T follicular helper cell (primary cell): ENCODE measurements at places on chromosomes 16 and 17.

DNA sequence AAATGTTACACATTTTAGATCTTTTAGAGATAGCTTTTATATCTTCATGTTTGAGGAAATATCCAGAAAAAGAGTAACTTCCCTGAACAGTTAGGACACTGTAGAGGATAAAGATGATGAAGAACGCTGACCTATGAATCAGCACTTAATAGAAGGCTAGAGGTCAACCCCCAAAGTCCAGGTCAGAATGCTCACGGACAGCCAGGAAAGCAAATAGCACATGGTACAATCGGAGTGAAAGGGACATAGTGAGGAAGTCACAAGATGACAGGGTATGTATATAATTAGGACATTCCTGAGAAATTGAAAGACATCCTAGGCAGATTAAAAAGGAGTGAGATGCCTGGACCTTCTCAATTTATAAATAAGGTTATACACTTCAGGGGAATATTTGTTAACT lies 55.1 kb upstream of the CNTNAP4 start:
- no peak for DNase-seq

GRCh38 chr17:75024686-75025397 lies 12.4 kb downstream of the MRPL58 start:
- DNase-seq, result no peak

- DNase-seq, result no peak
Observed at GRCh38 chr17:6668727-6669425, 17.3 kb downstream of the C17orf100 start.

DNA sequence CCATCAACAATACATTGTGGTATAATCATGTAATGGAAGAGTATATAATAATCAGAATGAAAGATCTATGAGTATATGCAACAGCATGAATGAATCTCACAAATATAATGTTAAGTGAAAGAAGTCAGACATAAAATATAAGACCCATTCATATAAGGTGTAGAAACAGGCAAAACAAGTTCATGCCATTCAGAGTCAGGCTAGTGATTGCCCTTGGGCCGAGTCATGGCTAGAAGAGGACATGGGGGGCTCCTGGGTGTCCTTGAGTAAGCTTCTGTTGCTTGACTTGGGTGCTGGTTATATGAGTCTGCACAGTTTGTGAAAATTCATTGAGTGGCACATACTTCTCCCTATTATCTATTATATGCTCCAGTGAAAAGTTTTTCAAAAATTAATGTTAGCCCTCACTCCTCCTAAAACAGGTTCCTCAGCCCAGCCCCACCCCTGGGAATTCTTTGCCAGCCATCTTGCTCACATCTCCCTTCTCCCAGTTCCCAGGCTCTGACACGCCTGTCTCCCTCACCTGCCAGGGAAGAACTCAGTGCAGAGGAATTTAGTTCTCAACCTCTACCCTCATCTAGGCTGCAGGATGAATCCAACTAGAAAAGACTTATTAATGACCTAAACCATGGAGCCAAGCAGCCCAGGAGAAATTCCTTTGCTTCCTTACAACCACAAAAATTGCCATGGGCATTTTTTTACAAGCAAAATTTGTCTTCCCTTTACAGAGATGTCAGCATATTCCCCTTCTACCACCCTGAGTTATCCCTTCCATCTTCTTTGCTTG lies 52.4 kb upstream of the NFAT5 start:
- DNase-seq, result no peak

DNA sequence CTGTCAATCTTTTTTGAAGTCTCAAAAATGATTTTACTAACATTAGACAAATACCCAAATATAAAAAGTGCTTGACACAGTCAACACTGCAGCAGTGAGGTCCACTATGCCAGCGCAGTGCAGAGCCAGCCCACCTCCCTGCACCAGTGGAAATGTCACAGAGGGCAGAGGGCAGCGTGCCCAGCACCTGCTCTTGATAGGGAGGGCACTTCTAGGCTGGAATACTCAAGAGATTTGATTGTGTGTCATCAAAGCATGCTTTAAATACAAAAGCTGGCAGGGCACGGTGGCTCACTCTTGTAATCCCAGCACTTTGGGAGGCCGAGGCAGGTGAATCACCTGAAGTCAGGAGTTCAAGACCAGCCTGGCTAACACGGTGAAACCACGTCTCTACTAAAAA lies 136.0 kb downstream of the ANKRD11 start:
- no peak for DNase-seq

DNA sequence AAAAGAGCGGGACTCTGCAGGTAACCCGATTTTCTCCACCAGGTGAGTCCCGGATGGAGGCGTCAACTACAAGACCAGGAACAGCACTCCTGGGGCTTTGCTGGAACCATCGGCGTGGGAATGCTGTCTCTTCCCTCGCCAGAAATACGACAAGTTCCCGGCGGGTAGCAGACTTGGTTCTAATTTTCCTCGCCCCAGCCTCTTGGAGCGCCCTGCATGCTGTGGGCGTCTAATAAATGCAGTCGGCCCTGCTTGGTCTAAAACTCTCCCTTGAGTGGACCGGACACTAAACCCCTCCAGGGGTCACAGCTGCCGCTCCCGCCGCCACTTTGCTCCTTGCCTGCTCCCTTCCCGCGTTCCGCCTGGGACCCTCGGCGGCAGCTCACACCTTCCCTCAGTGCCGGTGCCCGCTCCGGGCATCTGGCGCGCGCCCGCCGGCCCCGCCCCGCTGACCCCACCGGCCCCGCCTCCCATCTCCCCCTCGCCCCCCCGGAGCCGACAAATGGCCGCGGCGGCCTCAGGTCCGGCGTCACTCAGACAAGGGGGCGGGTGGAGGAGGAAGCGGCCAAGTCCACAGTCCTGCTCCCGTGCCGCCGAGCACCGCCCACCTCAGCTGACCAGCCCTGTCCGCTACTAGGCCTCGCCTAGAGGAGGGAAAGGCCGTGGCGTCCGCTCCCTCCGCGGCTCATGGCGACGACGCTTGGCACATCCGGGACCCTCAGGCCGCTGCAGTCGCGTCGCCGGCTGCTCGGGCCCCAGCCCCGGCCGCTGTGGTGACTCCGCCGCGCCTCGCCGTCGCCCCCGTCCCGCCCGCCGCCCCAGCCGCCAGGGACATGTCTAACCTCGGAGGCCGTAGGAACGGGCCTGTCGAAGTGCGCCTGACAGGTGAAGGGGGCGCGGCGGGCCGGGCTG lies 65.8 kb downstream of the KPNA2 start:
- DNase-seq, result peak; percentile 52

DNA sequence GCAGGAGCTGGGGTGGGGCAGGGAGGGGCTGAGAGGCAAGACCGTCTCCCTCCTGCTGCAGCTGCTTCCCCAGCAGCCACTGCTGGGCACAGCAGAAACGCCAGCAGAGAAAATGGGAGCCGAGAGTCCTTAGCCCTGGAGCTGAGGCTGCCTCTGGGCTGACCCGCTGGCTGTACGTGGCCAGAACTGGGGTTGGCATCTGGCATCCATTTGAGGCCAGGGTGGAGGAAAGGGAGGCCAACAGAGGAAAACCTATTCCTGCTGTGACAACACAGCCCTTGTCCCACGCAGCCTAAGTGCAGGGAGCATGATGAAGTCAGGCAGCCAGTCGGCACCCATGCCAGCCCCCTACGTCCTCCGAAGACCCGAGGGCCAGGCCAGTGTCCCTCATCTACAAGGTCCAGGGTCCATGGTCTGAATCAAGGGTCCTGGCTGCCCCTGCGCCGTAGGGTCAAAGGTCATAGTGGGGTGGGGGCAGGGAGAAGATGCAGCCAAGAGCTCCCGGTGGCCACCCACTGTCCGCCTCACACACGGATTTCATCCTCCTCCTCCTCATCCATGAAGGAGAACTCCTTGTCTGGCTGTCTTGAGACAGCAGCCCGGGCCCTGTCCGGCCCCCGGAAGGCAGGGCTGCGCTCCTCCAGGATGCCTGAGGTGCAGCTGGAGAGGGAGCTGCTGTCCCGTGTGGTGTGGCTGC lies 23.4 kb upstream of the CPSF4L start:
- DNase-seq, result no peak

DNA sequence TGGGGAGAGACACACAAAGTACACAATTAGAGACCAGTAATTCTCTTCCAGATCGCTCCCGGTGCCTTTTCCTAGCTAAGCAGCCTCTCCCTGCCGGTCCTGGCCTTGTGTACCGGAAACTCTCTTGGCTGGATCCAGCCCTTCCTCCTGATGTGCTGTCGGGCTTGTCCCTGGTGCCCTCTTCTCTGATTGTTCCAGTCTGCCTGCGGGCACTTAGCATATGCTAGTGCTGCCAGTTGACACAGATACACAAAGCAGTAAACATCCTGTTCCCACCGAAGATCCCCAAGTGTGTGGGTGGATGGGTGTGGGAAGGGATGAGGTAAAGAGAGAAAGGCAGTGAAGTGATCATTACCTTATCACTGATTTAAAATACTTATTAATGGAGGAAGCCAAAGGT lies 9.7 kb downstream of the HS3ST3B1 start:
- DNase-seq, result no peak

- no peak for DNase-seq
Observed at GRCh38 chr17:70022175-70022574, 52.9 kb upstream of the KCNJ16 start.

DNA sequence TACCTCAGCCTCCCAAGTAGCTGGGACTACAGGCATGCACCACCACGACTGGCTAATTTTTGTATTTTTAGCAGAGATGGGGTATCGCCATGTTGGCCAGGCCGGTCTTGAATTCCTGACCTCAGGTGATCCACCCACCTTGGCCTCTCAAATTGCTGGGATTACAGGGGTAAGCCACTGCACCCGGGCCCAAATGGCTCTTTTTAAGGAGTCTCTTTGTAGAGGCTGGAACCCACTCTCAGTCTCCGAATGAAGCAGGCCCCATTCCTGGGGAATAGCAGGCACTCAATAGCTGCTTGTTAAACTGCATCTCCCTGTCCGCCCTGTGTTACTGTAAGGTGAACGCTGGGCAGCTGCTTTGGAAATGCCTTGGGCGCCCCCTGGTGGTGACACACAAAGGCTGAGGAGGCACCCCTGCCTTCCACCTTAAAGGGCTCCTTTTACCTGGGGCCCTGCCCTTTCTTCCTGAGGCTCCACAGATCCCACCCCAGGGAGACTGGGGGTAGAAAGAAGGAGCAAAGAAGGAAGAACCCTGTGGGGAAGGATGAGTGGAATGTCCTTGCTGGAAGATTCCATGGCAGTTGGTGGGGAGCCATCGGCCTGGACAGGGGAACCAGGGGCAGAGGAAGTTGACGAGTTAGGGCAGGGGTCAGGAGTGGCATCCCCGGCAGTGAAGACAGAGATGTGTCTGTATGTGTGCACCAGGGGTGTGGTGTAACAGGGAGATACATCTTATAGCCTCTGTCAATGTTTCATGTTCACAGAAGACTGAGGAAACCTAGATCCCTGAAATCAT lies 6.1 kb upstream of the SP2 start:
- peak; percentile 86 for DNase-seq

DNA sequence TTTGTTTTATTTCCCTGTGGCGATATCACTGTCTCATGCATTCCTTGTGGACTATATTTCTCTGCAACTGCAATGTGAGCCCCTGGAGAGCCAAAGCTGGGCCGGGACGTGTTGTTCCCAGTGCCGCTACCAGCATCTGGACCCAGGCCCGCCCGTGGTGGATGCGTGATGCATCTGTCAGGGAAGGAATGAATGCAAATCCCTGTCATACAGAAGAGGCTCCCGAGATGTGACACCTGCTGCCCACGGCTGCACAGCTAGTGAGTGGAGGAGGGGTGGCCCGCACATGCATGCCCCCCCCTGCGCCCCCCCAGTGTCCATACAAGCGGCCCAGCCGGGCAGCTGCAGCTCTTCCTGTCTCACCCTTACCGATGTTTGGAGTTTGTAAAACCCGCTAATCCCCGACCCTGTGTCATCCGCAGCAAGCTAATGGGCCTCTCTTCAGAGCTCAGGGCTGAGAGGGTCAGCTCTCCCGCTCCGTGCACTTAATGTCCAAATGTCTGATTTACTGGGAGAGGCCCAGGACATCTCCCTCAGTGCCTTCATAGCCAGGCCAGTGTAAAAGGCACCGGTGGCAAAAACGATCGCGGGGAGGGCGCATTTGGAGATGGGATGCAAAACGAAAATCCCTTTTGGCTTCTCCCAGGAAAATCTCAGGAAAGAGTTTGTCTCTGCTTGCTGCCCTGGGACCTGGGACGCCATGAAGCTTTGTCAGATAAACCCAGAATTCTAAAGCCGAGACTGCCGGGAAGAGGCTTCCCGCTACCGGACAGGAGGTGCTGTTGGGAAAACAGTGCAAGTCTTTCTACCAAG lies 91.8 kb downstream of the FOXL1 start:
- no peak for DNase-seq

GRCh38 chr16:12927591-12927990 lies 26.2 kb downstream of the SHISA9 start:
- no peak for DNase-seq

GRCh38 chr17:40696651-40697072 lies 6.9 kb downstream of the KRT24 start:
- no peak for DNase-seq

DNA sequence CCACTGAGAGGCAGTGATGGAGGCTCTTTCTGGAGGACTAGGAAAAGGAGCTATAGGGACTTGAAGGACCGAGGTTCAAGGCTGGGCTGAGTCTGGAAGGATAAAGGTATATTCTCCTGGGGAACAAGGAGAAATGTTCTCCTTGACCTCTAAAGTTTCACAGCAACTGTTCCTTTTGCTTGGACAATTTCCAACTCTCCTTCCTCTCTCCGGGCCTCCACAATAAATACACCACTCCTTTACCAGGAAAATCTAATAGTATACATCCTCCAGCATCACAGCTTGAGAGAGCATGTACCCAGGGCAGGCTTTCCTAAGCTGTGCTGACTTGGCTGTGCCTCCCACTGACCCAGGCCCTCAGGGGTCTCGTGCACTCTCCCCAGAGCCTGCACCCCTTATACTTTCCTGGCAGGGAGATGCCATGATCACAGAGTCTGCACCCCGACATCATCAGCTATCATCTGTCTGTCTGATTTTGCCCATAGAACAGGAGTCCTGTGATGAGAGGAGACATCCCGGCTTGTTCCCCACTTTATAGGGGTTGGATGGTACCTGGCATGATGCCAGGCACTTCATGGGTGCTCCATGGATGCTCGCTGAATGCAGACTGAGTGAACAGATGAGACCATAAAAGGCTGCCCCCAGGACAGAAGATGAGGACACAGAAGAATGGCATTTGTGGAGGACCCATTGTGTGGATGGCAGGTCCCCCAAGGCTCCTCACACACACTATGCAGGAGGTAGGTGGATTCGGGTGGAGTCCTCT lies 582.6 kb upstream of the CDH5 start:
- no peak for DNase-seq
